ENCODE measurements at places on chromosomes 16 and 17. TPM values are rescaled to one million over a fixed set of nuclear protein-coding genes. Genes with fewer than 3 reads are reported as not detected.

PDE6G gene
- total RNA-seq = 1.0 TPM

MGAT5B gene
- total RNA-seq = not detected

CSNK2A2 gene
- total RNA-seq = 53.2 TPM

GNG13 gene
- total RNA-seq = not detected

ACSM5 gene
- total RNA-seq = 0.52 TPM

SPATA32 gene
- not detected for total RNA-seq

MT4 gene
- total RNA-seq = not detected

IGSF6 gene
- total RNA-seq = 3.1 TPM

TBC1D3G gene
- total RNA-seq = not detected

MEOX1 gene
- total RNA-seq = 12.5 TPM

TBC1D3D gene
- total RNA-seq = not detected

PRSS36 gene
- total RNA-seq = 0.52 TPM

MPP3 gene
- 4.2 TPM for total RNA-seq

G6PC1 gene
- not detected for total RNA-seq

FTSJ3 gene
- 62.6 TPM for total RNA-seq

TP53TG3F gene
- total RNA-seq = not detected

HEATR9 gene
- total RNA-seq = not detected

GJD3 gene
- 0.52 TPM for total RNA-seq

MAPT gene
- total RNA-seq = 4.7 TPM

CYGB gene
- 8.9 TPM for total RNA-seq

DDX28 gene
- total RNA-seq = 14.1 TPM

EARS2 gene
- 26.1 TPM for total RNA-seq

PPY gene
- total RNA-seq = not detected

EPOP gene
- total RNA-seq = 0.52 TPM

DBNDD1 gene
- 3.1 TPM for total RNA-seq

KRTAP1-5 gene
- total RNA-seq = not detected

HCRT gene
- not detected for total RNA-seq

KRT16 gene
- 0.52 TPM for total RNA-seq
